Head of caudate nucleus (tissue), 42 donors: ENCODE measurements at places on chromosomes 2 and 18.

GRCh38 chr2:147713349-147713748 lies 131.5 kb upstream of the ACVR2A start:
- DNase-seq: no peak

DNA sequence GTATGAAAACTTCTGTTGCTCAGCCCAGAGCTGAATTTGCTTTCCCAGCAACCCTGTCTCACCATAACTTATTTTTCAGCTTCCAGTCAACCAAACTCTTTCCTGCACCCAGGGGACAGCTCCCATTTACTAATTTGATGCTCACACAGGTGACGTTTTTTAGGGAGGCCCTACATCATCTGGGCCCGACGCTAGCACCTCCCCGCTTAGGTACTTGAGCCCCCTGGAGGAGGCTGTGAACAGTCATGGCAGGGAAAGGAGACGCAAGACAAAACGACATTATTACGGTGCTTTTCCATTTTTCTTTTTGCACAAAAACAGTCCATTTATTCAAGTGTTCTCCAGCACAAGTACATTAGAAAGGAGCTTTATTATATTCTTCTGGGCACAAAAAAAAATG lies 59.2 kb upstream of the POMC start:
- no peak for DNase-seq

GRCh38 chr2:198791623-198792022 lies 666.1 kb downstream of the SATB2 start:
- DNase-seq: no peak

- DNase-seq: no peak
Measured at GRCh38 chr2:225008935-225009334, 33.3 kb downstream of the DOCK10 start.

DNA sequence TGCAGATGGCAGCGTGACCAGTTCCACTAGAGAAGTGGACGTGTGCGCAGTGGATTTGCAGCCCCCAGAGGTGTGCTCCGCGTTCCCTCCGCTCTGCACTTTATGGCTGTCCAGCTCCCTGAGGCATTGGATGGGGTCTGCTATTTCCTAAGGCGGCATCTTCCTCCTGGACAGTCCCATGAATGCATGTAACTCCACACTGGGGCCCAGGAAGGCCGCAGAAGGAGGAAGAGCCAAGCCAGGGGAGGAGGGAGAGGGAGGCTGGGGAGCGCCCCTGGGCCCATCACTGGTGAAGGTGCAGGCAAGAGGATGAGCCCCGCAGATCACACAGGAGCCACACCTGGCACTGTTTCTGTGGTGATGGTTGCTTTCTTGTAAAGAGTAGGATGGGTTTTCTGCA lies 99.1 kb downstream of the PTGR3 start:
- no peak for DNase-seq
